ENCODE measurements at places on chromosomes 5 and 9.
A peak's percentile ranks its signal among the peaks of the same experiment; 100 is the strongest.

DNA sequence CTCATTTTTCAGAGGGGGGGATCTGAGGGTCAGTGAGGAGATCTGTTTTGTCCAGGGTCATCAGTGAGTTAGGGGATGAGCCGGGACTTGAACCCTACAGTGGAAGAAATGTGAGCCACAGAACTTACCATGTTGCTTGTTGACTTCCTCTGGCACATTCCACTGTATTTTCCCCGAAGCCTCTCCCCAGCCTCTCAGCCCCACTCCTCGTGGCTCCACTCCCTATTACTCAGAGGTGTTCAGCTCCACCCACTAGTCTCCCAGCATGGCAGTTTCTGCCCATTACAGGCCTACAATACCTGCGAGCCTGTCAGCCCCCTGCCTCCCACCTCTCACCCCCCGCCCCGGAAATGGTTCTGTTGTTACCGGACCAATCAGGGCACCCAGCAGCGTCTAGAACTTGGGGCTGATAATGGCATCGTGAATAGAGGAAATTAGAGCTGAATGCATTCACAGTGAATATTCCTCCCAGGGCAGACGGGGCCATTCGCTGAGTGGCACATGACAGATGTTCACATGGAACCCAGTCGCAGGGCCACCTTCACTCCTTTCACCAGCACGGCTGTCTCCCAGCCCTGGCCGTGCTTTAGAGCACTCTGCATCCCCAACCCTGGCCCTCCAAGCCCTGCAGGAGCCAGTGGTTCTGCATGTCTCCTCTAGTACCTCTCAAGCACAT, 81.6 kb downstream of the KCNIP1 start:
- DNase-seq: no peak

- DNase-seq: no peak
These were observed 41.4 kb downstream of the S1PR3 start for GRCh38 chr9:89032661-89033060.

DNA sequence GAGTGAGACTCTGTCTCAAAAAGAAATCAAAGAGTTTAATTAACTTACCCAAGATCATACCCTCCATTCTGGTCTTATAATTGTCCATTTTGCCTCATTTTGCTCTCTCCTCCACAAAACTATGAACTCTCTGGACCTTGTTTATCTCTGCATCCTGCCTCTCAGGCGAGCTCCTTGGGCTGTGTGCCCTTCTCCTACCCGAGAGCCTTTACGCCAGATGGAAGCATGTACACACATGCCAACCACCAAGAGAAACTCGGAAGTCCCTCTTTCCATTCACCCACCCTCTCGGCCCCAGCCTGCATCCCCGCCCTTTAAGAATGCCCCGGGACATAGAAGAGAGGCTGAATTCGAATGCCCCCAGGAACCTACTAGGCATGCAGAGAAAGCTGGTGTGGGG, 25.9 kb downstream of the CPLX2 start:
- no peak for DNase-seq

GRCh38 chr5:143245929-143246561, 157.4 kb downstream of the NR3C1 start:
- DNase-seq: no peak

- no peak for DNase-seq
These were observed 5.8 kb downstream of the MACROH2A1 start for GRCh38 chr5:135393229-135393628.

GRCh38 chr5:82975812-82976211, 101.4 kb downstream of the TMEM167A start:
- DNase-seq: no peak

- DNase-seq: no peak
These were observed 27.3 kb downstream of the CARNMT1 start for GRCh38 chr9:75000835-75001234.

GRCh38 chr5:133848341-133848811, 120.0 kb downstream of the C5orf15 start:
- no peak for DNase-seq

- DNase-seq: no peak
These were observed 673.8 kb downstream of the PRELID2 start for GRCh38 chr5:145161391-145161790.

DNA sequence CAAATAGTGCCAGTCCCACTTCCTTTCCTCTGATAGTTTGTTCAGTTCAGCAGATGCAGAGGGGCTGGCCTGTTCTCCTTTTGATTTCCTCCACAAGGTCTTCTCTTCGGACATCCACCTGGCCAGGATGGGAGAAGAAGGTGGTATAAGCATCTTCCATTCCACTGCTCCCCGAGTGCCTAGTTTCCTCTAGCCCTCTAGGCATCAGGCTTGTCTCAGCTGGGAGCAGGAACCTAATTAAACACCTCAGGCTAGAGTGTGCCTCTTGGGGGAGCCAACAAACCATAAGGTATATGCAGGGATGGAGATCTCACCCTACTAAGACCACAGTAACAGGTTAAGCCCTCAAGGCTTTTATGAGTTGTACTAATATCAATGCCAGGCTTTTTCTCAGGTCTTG, 835 bp upstream of the DND1 start:
- no peak for DNase-seq

DNA sequence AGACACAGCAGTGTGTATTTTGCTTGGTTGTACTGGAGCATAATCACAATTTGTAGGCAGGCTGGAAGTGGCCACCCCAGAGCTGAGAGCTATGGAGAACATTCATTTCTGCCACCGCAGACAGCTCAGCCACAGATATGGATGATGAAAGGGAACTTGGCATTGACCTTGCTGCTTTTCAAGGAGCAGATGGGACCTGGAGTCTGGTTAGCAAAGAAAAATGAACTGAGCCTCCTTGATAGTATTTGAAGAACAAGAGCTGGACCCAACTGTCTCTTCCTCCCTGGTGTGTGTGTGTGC, 395.2 kb upstream of the ZNF462 start:
- no peak for DNase-seq

DNA sequence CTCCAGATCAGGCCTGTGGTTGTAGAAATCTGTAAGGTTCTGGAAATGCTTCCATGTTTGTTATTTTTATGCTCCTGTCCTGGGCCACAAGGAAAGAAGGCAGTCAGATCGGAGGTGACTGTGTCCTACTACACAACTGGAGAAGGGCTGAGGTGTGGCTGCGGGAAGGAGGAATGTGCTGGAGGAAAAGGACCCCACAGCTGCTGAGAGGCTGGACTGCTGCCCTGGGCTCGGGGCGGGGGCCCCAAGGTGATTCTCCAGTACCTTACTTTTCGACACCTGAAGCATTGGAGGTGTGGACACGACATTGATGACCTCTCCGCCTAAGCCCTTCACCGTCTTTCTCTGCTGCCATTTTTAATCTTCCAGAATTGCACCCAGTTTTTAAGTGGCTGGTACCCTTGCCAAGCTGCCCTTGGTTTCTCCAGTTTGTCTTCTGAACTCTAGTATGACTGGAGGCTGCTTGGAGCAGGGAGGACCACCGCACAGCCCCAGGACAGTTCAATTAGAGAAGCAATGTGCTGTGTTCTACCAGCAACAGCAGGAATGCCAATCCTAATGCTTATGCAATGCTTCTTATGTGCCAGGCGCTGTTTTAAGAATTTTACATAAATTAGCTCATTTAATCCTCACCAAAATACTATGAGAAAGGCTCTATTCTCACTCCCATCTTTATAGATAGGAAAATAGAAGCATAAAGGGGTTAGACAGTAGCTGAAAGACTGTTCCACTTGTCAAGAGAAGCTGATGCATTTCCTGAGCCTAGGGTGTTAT, 13.5 kb upstream of the ANKRD33B start:
- DNase-seq: no peak

- DNase-seq: no peak
These were observed 87.4 kb upstream of the LHFPL2 start for GRCh38 chr5:78735834-78736463.

- DNase-seq: peak; percentile 76
These were observed 642.3 kb downstream of the DMRTA1 start for GRCh38 chr9:23088932-23089364.

DNA sequence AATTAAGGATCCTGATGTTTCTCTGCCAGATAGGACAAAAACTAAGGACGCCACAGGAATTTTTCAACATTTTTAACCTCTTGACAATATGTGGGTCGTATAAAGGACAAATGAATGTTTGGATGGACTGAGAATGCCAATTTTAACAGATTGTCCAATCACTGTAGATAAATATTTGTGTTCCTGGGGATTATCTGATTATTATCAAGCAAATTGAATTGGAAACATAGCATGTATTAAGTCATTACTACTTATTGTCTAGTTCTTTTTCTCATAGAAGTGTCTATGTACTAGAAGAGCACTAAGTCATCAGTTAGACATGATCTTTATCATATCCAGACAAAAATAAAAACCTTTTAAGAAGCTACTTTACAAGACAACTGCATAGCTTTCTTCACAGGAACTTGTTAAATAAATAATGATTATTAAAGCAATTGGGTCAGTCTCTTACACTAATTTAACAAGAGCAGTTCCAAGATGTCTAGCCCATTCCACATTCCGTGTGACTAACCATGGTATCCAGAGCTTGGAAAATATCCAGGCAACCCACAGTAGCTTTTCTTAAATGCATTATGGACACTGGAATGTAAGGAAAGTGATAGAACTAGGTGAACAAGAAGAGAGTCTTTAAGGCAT, 127.5 kb upstream of the CDKN2B start:
- no peak for DNase-seq

- no peak for DNase-seq
These were observed 40.0 kb downstream of the TTLL11 start for GRCh38 chr9:122053064-122053463.

DNA sequence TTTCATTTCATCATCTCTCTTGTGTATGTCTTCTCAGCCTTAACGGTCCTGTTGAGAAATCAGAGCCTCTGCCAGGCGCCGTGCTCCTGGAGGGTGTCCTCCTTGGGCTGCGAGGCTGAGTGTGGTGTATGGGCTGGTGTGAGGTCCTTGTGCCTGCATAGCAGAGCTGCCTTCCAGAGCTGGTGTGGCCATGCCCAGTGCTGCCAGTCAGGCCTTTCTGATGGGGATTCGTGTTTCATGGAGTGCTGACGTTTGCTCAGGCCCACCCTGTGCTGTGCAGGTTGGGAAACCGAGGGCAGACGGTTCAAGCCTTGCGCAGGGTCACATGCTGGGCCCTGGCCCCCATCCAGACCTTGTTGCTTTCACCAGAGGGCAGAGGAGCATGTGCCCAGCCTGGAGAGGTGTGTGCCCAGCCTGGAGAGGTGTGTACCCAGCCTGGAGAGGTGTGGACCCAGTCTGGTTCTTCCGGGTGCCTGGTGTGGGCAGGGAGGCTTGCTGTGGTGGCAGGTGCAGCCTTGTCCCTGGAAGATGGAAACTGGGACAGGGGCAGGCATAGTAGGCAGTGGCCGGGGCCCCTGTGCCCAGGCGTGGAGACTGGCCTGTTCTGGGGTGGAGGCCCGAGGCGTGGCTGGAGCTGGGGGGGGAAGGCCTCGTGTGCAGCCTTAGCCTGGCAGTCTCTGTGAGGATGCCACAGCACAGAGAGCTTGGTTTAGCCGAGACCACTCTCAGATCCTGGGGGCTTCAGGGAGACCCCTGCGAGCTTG, 84.0 kb downstream of the RXRA start:
- no peak for DNase-seq

DNA sequence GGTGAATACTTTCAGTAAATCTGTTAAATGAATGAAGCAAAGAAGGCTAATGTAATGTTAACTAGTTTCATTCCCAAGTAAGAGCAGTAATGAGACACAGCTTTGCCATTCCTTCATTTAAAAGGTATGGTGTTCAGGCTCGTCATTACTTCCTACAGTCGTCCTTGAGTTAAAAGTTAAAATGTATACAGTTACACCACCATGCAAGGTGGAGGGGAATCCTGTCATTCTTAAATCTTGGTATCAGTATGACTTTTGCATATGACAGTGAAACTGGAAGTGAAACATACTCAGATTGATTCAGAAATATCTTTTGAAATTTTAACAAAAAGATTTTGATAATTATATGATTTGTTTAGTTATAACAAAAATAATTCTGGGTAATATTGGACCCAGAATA, 25.9 kb downstream of the MTRR start:
- no peak for DNase-seq

- peak; percentile 77 for DNase-seq
These were observed at the start of gene F2R for GRCh38 chr5:76715736-76716455. TSS of gene F2R (plus strand) at chr5:76716126. CDS start at chr5:76716308, 182 bp downstream.

Measured in WTC11 (cell line).